ENCODE measurements at places on chromosomes 5 and 9.

DNA sequence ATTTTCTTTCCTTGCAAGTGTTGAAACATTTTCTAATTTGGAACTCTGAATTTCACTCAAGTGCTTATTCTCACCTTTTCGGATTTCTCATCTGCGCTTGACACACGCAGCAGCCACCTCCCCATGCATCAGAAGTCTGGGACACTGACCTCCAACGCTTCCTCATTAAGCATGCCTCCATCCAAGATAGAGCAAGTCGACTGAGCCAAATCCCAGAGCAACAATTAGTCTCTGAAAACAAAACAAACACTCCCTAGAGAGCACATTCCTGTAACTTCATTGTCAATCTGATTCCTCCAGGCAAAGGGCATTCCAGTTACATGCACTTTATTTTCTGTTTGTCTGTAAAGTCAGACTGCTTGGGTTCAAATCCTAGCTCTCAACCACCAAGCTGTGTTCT, 5.7 kb downstream of the CD180 start:
- DNase-seq: no peak

DNA sequence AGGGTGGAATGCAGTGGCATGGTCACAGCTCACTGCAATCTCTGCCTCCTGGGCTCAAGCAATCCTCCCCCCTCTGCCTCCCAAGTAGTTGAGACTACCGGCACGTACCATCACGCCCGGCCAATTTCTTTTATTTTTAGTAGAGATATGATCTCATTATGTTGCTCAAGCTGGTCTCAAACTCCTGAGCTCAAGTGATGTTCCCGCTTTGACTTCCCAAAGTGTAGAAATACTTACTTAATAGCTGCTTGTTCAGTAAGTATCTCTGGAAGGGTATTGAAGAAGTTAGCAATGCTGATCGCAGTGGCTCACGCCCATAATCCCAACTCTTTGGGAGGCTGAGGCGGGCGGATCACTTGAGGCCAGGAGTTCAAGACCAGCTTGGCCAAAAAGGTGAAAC, 35.7 kb upstream of the PLIN2 start:
- no peak for DNase-seq

- no peak for DNase-seq
These were observed 9.7 kb downstream of the GALNT10 start for GRCh38 chr5:154200221-154200620.

- no peak for DNase-seq
These were observed 165.0 kb downstream of the SYK start for GRCh38 chr9:90966480-90967144.

GRCh38 chr9:19788152-19788551, 685 bp downstream of the SLC24A2 start:
- DNase-seq: no peak

GRCh38 chr9:14989811-14990210, 79.6 kb upstream of the FREM1 start:
- no peak for DNase-seq

DNA sequence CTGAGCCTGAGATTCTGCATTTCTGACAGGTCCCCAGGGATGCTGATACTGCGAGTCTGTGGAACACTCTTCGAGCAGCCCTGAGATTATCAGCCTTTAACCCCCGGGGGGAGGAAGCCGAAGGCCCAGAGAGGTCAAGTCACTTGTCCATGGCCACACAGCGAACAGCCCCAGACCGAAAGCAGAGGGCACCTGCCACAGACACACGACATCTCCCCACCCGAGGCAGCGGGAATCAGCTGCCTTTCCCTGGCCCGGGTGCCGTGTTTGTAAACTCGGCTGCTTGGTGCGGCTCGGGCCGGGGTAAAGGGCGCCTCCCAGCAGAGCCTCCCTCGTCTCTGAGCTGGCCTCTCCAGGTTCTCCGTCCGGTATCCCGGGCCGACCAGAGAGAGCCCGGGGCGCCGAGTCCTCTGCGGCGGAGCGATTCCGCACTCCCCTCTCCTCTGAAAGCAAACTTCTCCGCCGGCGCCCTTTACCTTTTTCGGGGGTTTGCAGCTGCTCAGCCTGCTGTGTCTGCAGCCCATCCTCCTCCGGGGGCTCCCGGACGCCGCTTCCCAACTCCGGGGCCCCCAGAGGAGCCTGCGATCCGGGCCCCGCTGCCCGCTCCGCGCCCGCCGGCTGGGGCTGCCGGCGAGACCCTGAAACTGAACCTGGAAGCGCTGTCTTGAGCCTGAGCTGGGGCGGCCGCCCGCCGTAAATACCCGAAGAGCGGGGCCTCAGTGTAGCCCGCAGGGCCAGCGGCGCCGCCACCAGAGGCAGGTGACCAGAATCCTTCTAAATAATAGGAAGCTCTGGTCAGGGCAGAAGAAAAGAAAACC, at the start of gene CCDC69:
CCDC69 (minus strand) TSS at position 646 of the 818 bp plus-strand sequence; CDS start at position 524, 122 bp downstream.
- DNase-seq: peak; percentile 39

- no peak for DNase-seq
These were observed 34.2 kb upstream of the RASGRF2 start for GRCh38 chr5:80925931-80926330.

DNA sequence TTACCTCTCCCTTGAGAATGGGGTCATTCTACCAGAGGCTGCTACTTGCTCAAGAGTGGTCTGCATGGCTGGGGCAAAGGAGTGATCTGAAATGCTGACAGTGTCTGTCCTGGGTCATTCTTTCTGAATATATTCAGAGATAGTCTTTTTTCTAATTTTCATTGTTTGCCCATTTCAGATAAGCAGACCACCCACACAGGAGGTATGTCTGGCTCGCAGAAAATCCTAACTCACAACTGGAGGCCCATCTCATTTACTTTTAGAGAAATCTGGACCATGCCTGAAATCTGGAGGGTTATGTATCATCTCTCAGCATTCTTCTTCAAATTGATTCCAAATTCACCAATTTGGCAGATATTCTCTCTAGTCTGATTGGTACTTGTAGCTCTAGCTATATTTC, 227.6 kb downstream of the SEC61B start:
- DNase-seq: no peak

GRCh38 chr5:171757853-171758535, 27.6 kb upstream of the SMIM23 start:
- peak; percentile 32 for DNase-seq

- DNase-seq: no peak
These were observed 506.8 kb downstream of the NFIB start for GRCh38 chr9:13807118-13807517.

DNA sequence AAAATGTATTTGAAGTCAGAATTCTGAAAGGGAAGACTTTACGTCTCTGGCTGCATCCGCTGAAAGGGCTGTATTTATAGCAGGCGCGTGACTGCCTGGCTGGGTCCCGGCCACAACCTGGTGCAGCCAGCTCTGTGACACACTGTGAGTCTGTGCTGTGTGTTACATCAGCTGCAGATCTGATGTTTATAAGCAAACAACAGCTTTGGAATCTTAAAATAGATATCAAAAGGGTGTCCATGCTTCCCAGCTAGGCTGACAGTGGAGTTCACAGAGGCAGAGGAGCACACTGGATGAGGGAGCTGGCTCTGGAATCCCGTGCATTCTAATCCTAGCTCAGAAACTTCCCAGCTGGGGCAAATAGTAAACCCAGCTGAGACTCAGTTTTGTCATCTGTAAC, 433.4 kb upstream of the BRINP1 start:
- DNase-seq: peak; percentile 55

DNA sequence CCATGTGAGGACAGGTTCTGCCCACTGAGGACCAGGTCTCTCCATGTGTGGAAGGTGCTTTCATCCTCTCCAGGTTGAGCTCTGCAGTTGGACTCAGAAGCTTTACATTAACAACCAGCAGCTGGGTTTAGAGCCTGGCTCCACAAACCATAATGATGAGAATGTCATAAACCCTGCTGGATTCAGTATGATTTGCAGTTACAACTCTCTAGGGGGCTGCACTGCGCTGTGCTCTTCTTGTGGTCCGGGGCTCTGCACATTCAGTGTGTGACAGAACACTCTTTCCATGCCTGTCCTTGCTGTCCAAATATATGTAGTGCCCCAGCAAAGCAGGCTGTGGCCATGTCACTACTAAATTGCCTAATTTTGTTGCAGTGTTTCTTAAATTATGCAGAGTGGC, 334.3 kb downstream of the ICE1 start:
- DNase-seq: no peak

DNA sequence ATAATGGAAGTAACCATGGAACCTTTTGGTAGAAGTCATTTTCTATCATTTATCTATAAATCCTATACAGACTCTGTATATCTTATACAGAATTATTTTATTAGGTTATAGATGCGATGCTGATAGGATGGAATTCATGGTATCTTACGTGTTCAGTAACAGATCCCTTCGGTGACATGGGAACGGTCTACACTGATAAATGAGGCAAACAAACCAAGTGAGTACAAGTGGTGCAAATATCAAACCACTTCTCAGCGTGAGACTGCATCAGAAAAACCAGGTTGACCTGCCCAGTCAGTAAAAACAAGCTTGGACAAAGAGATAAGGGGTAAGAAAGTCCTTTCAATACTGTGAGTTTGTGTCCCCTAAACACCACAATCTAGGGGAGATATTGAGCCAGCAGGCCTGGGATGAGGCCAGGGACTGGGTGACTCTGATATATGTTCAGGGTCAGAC, 215.5 kb downstream of the GAPVD1 start:
- DNase-seq: no peak

GRCh38 chr9:93533863-93534262, 42.5 kb upstream of the PHF2 start:
- DNase-seq: no peak

DNA sequence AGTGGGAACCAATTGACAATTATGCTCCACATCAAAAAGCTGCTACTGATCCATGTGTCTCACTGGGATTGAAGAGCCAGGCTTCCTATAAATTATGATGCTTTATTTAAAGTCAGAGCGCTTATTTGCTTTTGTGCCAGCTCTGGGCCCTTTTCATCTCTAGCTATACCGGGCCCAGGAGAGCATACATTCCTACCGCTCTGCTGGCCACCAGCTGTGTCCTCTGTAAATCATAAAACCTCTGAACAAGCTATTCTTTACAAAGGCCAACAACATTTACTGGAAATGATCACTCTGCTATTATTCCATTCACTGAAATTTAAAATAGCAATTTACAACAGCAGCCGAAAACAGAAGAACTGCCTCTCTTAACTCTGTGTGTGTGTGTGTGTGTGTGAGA, 86.6 kb downstream of the ZNF608 start:
- no peak for DNase-seq

GRCh38 chr5:168260353-168261226, 30.9 kb upstream of the WWC1 start:
- no peak for DNase-seq

DNA sequence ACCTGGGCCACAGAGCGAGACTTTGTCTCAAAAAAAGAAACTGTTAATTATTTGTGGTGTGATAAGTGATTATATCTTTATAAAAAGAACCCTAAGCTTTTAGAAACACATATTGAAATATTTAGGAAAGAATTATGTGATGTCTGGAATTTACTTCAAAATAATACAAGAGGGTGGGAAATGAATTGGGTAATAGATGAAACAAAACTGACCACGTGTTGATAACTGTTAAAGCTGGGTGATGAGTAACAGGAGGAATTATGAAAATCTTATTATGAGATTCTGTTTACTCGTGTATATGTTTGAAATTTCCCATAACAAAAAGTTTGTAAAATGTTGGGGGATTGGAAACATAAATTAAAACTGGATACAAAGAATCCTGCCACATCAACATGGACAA, 33.0 kb upstream of the PPP2CA start:
- no peak for DNase-seq

DNA sequence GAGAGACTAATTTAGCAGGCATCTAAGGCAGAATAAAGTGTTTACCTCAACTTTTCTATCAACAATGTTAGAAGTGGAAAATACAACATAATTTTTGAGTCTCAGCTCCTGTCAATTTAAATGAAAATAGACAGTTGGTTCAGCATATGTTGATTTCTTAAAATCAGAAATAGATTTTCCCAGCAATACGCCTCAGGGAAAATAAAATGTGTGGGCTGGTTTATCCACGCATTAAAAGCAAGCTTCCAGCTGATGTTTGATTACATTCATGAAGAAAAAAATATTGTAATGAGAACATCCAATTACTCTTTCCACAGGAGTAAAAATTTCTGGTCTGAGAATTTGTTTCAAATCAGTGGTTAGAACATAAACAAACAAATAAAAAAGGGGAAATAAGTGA, 166.3 kb downstream of the PDE4D start:
- no peak for DNase-seq

DNA sequence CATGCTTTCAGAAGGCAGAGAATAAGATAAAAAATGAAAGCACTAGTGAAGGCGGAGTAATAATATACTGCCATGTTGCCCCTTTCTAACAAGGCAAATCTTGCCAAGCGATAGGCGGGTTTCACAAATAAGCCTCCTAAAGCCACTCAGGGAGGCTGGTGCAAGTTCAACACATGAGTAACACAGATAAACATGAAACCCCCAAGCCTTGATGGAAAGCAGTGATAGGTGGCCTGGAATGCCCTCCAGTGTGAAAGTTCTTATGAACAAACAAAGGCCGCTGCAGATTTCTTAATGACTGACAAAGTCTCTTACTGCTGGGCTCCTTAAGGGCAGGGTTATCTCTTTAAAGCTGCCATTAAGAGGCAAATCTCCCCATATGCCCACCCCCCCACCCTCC, 154.7 kb downstream of the ZDHHC21 start:
- DNase-seq: no peak

DNA sequence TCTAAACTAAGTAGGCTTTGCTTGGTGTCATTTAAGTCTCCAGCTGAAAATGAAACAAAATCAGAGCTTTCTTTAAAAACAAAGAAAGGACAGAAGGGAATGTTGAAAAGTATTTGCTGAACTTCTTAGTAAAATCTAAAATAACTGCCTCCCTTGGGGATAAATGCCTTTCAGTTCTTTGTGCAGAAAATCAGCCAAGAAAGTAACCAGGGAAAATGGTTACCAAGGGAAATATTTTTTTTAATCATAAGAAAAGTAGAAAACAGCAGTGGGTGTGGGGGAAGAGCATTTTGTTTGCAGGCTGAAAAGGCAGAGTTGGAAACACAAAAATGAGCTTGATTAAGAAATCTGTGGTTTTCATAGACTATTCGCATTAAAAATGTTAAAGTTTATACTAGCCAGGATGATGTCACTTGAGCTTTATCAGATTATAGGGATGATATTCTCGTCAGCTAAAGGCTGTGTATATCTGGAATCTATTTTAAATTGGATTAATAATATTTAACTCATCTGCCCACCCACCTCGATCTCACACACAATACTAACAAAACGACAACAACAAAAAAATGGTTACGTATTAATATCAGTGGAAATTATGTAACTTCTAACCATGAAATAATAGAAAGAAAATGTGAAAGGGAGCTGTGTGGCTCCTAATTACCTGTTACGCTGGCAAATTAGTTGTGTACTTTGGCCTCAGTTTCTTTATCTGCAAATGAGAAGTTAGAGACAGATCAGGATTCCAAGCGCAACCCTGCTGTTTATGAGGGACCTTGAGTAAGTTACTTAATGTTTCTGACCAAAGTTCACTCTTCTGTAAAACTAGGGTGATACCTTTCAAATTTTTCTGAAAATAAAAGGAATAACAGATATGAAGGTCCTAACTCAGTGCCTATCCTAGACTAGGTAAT, at the start of gene ECM2:
ECM2 (minus strand) TSS at position 51 of the 911 bp plus-strand sequence. CDS start 13,124 bp downstream, outside the sequence.
- no peak for DNase-seq

DNA sequence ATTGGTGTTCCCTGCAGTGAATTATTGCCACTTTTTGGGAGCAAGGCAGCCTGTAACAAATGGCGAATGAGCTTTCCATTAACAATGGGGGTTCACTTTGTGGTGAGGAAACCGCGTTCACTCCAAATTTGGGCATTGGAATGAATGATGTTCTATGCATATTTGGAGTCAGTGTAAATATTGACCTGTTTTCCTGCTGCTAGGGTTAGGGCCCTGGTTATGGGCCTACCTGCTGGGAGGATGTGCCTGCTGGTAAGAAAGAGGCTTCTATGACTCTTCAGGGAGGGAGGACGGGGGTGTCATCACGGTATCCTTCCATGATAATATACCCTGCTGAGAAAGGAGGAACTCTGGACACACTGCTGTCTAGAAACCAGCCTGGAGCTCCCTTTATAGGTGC, 29.0 kb downstream of the C9orf50 start:
- no peak for DNase-seq
